ENCODE measurements at places on chromosomes 4 and X.

GRCh38 chr4:1285151-1285789 lies 4.4 kb upstream of the MAEA start:
- no peak for DNase-seq

GRCh38 chr4:13642170-13642950 lies 14.8 kb upstream of the BOD1L1 start:
- DNase-seq = no peak

GRCh38 chr4:80840396-80840795 lies 190.1 kb upstream of the BMP3 start:
- DNase-seq = no peak

- DNase-seq = no peak
Observed at GRCh38 chr4:141637565-141637964, 1.2 kb downstream of the IL15 start.

GRCh38 chr4:137531168-137531985 lies 917 bp downstream of the PCDH18 start:
- no peak for DNase-seq

DNA sequence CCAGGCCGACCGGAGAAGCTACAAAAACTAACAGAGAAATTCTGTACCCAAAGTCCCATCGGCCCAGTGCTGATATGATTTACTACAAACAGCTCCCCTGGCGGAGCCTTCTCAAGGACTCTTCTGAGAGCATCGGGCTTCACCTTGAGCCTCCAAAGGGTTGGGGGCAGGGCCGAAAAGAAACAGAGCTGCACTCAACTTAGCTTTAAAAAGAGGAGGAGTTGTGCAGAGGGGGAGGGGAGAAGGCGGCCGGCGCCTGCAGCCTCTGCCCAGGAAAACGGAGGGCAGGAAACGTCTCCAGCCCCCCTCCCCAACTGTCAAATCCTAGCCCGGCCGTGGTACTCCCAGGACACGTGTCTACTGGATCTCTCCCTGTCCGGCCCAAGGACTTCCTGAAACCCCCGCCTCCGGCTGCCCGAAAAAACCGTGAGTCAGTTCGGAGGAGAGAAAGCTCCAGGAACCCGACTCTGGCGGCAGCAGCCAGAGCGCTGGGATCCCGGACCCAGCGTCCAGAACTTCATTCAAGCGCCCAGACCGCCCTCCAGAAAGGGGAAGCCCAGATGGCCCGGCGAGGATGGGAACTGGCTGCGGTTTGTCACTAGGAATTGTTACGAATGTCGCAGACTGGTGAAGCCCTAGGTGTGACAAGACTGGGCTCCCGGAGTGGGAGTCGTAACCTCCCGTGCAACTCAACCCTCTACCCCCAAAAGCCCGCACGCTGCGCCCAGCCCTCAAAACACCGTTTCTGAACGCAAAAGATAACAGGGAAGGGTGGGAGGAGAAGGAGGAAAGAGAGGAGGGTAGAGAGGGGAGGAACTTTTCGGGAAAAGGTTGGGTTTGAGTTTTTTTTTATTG lies 973 bp downstream of the ADAMTS3 start:
- no peak for DNase-seq
